ENCODE measurements at places on chromosomes 16 and 17.
A peak's percentile ranks its signal among the peaks of the same experiment; 100 is the strongest.

DNA sequence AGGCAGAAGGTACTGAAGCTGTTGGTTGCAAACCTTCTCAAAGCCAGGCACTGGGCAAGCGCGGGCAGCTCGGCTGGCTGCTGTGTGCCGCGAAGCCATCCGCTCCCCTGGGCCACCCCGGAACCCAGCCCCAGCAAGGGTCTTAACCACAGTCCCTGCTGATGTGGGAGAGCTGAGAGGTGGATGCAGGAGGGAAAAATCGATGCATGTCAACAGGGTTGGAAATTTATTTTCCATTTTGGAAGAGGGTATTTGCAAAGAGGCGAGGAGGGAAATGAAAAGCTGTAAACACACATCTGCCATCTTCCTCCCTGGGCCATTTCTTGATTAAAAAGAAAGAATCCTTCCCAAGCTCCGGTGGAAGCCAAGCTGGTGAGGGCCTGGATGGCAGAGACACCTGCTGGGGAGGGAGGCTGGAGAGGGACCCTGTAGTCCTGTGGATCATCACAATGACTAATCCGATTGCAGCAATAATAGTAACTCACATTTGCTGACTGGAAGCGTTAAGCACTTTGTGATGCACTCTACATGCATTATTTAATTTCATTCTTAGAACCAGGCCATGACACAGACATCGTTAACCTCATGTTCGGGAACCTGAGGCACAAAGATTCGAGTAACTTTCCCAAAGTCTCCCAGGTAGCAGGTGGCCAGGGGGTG lies 13.9 kb upstream of the TBX2 start:
- DNase-seq, result no peak

- DNase-seq, result peak; percentile 88
Measured at GRCh38 chr16:10509534-10510025, 70.8 kb downstream of the EMP2 start.

DNA sequence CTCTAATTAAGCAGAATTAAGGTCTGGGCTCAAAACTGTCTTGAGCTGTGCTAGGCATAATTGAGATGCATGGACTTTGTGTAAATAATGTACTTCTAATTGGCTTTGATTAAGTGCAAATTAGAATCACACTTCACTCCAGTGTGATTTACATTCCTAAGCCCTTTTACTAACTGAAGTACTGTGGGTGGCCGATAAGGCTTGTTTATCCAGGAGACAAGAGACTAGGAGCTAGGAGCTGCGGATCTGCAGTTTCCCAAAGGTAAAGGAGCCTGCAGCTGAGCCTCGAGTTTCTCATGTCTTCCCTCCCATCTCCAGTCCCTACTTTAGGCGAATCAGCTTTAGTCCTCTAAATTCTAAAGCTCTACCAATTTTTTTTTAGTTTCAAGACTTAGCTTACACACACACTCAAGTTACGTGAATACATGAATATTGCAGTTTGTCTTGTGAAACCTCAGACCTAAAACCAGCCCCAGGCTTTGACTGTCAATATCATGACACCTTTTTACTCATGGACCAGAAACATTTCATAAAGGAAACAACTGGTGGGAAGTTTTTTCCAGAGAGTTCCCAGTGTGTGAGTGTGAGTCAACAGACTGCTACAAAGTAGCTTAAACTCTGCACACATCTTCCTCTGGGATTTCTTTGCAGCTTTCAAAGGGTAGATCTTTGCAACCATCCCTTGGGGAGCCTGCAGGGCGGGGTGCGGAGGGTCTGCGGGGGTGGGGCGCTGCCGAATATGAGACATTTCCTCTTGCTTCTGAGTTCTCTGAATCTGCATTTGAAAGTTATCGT lies 113.9 kb upstream of the TBX2 start:
- DNase-seq, result peak; percentile 77

DNA sequence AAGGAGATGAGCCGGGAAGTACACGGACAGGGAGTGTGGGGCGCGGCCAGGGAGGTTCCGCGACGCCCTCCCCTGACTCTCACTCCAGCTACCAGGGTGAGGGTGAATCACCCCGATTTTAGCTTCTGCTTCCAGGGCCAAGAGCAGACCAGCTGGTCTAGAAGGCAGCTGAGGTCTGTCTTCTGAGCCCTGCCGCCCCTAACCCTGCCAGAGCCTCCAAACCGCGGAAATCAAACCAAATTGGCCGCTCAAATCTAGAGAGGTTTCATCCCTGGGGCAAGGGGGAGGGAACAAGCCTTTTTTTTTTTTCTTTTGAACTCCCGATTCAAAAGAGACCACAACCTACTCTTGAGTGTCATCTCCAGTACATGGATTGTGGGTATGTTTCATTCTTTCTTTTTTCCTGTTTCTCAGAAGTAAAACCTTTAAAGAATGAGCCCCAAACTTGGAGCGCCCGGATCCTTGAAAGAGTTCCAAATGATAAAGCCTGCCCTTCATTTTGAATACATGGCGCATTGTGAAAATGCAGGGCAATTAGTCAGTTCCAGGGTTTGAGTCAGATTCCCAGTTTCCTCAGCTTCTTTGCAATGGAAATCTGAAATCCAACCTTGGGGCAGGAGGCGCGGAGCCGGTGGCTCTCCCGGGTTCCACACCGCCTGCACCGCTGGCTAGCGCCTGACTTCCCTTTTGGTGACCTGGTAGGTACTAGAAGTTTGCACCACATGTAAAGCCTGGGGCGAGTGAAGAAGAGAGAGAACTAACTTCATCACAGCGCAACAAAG lies 16.5 kb upstream of the ZFHX3 start:
- peak; percentile 88 for DNase-seq

GRCh38 chr17:1179112-1179817 lies 516 bp downstream of the ABR start:
- peak; percentile 32 for DNase-seq

- peak; percentile 91 for DNase-seq
Measured at GRCh38 chr17:82230609-82231311, 1.9 kb downstream of the SLC16A3 start.

DNA sequence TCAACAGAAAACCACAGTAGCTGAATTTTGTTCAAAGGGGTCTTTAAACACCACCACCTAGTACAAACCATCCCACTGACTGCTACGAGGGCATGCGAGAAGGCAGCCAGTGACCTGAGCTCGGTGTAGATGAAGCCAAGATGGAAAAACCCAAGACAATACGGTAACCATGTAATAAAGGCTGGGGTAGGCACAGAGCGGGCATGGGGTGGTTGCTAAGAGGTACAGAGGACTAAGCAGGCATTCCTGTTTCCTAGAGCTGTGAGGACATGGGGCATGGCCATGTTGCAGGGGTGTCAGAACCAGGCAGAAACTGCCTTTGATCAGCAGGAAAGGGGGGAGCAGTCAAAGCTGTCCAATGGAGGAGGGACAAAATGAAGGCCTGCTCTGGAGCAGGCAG lies 52.1 kb downstream of the NDEL1 start:
- DNase-seq, result no peak

- DNase-seq, result no peak
Measured at GRCh38 chr17:21246698-21247097, 6.5 kb downstream of the NATD1 start.

GRCh38 chr16:10765772-10766171 lies 22.1 kb downstream of the NUBP1 start:
- DNase-seq, result no peak

DNA sequence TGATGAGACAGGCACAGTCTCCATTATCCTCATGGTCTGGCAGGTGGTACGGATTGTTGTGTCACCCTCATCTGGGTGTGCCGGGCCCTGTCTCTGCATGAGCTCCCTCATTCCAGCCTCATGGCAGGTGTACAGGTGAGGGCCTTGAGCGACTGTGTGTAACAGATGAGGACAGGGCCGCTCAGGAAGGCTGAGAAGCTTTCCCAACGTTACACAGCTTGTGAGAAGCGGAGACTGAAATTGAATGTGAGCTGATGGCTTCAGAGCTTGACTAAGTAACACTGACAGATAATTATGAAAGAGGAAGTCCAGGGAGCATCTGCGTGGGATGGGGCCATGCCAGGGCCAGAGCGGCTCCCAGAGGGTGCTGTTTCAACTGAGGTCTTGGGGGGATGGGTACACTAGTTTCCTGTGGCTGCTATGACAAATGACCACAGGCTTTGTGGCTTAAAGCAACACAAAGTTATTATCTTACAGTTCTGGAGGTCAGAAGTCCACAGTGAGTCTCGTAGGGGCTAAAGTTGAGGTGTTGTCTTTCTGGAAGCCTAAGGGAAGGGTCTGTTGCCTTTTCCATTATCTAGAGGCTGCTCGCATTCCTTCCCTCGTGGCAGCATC lies 36.7 kb downstream of the CMIP start:
- peak; percentile 27 for DNase-seq

DNA sequence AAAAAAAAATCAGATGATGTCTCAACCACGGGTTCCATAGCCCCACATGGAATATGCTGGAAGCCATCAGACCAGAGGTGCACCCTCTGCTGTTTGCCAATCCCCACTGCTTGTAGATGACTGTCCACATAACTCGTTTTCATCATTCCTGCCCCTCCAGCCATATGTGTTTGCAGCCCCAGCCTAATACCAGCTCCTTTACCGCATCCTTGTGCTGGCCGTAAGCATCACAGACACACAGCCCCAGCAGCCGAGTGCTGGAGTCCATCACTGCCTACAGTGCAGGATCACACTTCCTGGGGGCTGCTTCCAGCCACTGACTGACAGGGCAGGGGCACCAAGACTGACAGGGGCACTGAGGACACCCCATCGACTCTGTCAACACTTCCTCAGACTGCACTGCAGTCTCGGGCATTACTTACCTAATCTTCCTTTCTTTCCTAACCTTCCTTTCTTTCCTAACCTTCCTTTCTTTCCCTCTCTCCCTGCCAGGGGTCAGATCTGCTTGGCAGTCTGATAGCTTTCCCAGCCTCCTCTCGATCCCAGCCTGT lies 5.0 kb downstream of the RCVRN start:
- DNase-seq, result no peak

GRCh38 chr17:38980490-38981217 lies 13.5 kb upstream of the FBXO47 start:
- peak; percentile 32 for DNase-seq

DNA sequence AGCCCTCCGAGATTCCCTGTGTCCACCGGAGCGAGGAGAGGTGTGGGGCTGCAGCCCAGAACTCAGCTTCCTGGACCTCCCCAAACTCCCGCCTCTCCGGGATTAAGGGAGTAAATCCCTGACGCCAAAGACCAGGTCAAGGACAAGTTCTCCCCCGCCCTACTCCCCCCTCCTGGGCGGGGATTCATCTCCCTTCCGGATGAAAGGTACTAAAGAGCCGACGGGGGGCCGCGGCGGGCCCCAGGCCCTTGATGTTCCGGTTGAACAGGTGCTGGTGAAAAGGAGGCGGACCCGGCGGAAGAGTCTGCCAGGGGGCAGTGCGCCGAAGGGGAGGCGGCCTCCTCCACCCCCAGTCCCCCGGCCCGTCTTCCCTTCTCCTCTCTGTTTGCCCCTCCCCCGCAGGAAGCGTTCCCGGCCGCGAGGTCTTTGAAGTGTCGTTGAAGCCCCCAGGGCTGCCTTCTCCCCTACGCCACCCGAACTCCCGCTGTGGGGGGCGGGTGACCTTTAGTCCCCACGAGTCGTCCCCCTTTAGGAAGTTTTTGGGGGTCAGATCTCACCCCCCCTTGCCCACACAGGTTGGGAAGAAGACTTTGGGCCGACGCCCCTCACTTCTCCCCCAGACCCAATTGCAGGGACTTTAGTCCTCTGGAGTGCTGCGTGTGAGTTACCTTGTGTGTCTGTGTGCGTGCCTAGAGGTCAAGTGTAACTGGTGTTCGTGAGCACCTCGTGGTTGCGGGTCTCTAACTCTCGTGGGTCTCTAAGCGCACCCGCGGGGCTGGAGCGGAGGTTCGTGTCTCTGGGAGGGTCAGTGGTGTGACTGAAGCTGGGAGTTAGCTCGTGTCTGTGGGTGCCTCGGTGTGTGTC lies 1.1 kb upstream of the MLLT6 start:
- peak; percentile 29 for DNase-seq

GRCh38 chr17:17353625-17354484 lies 50.7 kb downstream of the NT5M start:
- no peak for DNase-seq

DNA sequence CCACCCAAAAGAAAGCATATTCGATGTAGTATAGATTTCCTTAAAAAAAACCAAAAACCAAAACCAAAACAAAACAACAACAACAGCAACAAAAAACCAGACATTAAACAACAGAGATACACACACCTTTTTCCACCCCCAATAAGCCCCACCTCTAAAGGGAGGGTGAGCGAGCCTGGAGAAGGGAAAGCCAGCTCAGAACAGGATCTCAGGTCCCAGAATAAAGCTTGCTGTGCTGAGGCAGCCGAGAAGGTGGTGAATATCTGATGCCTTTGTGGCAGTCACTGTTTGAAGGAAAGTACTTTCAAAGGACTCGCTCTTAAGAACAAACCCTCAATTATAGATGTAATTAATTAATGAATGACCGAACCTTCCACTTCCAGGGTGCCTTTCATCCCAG lies 470 bp downstream of the KRT23 start:
- DNase-seq, result no peak

DNA sequence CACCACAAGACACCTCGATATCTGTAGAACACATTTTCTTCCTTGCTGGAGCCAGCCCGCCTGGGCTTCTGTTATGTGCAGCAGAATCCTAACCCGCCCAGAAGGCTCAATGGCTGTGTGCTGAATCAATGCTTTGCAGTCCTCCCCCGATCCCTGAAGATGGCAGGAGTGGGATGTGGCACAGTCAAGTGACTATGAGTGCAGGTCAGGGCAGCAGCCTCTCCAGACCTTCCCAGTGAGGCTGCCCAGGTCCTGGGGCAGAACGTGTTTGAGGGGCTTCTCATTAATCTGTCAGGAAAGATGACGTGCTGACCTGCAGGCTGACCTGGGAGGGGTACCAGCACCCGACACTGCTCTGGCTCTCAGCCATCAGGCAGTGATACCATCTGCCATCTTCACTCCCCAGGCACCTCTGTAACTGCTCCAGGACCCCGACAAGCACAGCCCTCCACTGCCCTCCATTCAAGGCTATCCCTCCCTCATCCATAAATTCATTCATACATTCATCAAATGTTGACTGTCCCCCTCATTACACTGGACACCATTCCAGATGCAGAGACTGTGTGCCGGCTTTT lies 35.2 kb downstream of the LRRC75A start:
- no peak for DNase-seq

DNA sequence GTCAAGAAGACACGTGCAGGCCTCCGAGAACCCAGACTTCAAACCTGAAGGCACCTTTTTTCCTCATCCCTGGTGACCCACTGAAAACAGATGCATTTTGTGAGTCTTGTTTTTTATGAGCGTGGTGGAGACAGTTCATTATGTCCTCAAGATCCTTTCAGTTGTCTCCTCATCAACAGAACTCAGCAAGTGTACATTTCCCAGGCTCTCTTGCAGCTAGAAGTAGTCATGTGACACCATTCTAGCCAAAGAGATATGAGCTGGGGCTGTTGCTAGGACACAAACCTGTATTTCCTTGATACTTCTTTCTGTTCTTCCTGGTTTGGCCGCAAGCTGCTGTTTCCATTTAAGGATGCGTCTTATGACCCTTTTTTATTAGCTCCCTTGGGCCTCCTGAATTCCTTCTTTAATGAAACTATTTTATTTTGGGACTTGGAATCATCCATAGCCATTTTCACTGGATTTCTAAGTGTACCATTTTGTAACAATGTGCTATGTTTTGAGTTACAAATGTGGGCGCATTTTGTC lies 135.7 kb upstream of the FOXF1 start:
- DNase-seq, result no peak

GRCh38 chr17:81083125-81083765 lies 48.3 kb downstream of the BAIAP2 start:
- DNase-seq, result no peak
